ENCODE measurements at places on chromosomes 7 and 10.
A peak's percentile ranks its signal among the peaks of the same experiment; 100 is the strongest.

- DNase-seq = no peak
Measured at GRCh38 chr10:72615970-72616369, 9.9 kb downstream of the MICU1 start.

DNA sequence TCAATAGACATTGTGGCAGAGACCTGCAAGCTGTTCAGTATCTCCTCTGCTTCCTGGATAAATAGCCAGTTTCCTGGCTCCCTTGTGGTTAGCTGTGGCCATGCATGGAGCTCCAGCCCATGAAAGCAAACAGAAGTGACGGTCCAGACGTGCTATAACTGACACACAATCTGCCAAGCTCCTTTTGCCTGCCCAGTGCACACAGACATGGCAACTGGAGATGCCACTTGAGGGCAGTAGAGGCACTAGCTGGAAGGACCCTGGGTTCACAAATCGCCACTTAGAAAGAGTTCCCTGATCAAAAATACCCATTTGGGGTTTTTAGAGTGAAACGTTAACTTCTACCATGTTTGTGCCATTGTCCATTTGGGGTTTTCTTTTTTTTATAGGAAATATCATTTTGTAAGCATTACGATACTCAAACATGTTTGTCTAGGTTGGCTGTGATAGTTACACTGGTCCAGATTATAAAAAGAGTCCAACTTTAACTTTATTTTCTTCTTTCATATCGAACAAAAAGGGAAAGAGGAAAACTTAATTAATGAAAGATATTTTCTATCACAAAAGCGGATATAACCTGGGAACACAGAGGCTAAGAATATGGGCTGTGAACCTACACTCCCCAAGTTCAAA is 31.3 kb downstream of the KIN start:
- DNase-seq = peak; percentile 32

DNA sequence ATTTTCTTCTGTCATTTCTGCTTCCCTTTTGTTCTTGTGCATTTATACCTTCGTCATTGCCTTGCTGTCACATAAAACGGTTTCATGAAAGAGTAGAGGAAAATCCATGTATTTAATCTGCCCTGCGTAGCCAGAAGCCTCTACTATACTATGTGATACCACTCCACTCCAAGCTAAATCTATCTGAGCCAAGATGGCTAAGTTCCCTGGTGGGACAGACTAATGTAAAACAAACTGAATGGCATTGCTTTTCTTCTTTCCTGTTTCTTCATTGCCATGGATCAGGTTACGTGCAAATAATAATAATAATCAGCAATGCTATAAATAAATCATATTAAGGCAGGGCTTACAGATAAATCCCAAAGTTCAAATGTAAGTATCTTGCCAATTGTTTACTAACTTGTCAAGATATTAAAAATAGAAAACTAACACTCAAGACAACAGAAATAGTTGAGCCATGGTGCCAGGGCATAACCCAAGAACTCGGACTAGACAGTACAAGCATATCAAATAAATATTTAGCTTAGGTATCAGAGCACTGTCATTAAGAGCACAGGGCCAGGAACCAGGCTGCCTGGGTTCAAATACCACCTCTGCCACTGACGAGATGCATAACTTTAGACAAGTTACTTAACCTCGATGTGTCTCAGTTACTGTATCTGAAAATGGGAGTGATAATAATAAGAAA is 151.4 kb downstream of the PDE1C start:
- no peak for DNase-seq

- peak; percentile 10 for DNase-seq
Measured at GRCh38 chr10:37975401-37975991, 951 bp downstream of the ZNF25 start.

DNA sequence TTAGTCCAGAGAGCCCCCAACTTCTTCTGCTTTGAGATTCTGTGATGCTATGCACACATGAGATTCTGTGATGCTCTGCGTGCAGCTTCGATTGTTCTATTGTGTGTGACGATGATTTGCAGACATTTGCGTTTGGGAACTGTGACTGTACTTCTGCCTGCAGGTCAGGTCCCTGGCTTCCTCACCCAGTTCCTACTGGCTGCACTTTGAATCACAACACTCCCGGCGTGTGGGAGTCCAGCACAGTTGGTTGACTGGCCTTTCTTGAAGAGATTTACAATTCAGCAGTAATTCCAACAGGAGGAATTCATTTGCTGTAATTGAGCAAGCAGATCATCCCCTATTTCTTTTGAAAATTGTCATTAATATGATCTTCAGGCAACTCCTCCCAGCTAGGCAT is 252.2 kb upstream of the YAE1 start:
- no peak for DNase-seq

- no peak for DNase-seq
Measured at GRCh38 chr10:7563368-7563767, 103.4 kb downstream of the ITIH5 start.

- DNase-seq = no peak
Measured at GRCh38 chr7:69748530-69748929, 150.3 kb downstream of the AUTS2 start.

GRCh38 chr10:118771976-118772375 is 17.2 kb upstream of the CACUL1 start:
- no peak for DNase-seq

GRCh38 chr7:69932034-69932628 is 333.9 kb downstream of the AUTS2 start:
- peak; percentile 5 for DNase-seq

DNA sequence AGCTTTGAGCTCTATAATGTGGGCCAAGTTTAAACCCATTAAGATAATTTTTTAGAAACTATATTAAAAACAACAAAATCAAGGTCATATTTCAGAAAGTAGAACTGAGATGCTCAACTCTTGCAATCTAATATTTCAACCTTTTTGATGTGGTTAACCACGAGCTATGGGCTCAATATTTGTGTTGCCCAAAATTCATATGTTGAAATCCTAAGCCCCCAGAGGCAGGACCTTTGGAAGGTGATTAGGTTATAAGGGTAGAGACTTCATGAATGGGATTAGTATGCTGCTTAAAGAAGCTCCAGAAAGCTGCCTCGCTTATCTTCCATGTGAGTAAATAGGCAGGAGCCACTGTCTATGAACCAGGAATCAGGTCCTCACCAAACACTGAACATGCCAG is 284.4 kb downstream of the CRPPA start:
- DNase-seq = no peak

Measured in SHP77 (cell line).